ENCODE measurements at places on chromosomes 6 and 20.
A peak's percentile ranks its signal among the peaks of the same experiment; 100 is the strongest.

GRCh38 chr20:44810391-44811149 lies at the start of gene RIMS4:
Gene RIMS4 (minus strand): TSS chr20:44810546. CDS start chr20:44810271, 275 bp downstream.
- DNase-seq: no peak

GRCh38 chr20:49986049-49986448 lies 3.3 kb downstream of the SNAI1 start:
- DNase-seq: no peak

GRCh38 chr20:44837946-44838345 lies 27.6 kb upstream of the RIMS4 start:
- no peak for DNase-seq

GRCh38 chr6:135475292-135475886 lies 22.2 kb downstream of the AHI1 start:
- DNase-seq: peak; percentile 82

DNA sequence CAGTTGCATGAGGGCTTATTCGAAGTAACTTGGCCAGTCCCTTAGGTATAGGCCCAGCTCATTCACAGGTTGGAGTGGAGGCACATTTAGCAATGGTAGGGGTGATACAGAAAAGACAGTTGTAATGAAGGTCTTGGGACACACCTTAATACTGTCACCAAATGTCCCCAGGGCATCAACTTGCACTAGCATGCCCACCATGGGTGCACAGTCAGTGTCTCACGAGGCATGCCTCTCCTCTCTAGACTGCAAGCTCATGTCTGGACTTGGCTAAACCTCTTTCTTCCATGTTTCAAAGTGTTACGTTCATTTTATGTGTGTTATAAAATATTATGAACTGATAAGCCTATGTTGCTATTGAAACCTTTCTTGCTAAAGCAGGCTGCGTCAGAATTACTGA lies 124.0 kb upstream of the ECI2 start:
- no peak for DNase-seq

DNA sequence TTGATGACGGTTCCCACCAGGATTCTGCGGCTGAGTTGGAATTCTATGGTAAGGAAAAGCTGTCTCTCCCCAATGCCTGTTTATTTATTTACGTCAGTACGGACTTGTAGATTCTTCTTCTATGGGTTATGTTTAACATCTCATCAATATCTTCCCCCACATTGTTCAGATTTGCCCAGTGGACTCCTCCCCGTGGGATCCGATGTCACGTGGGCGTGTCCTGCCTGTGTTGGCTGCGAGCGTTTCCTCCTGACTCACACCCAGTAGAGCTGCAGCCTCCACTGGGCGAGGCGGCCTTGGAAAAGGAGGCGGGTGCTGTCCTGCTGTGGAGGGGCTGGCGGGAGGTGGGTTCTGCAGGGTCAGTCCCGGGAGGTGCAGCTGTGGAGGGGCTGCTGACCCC lies 46.8 kb upstream of the SLCO4A1 start:
- no peak for DNase-seq

DNA sequence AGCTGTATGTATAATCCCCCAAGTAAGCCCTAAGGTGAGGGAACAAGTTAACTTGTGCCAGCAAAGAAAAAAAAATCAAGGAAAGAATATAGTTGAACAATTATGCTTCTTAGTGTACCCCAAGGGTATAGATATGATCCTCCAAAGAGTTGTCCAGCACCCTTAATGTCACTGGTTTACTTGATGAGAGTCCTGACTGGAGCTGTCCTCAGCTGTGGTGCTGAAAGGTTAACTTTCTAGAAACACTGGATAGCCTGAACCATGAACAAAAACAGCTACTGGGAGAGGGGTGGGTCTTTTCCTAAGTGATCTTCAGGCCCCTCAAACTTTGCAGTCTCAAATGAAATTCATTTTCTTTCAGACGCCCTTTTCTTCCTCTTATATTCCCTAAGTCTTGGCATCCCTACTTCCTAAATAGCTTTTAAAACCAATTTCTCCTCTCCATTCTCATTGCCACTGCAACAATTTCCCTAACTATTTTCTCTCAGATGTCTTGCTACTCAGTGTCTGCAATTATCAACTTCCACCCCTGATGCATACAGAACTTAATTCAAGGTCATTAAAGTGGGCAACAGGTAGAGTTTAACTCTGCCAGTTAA lies 83.5 kb upstream of the PROKR2 start:
- no peak for DNase-seq

DNA sequence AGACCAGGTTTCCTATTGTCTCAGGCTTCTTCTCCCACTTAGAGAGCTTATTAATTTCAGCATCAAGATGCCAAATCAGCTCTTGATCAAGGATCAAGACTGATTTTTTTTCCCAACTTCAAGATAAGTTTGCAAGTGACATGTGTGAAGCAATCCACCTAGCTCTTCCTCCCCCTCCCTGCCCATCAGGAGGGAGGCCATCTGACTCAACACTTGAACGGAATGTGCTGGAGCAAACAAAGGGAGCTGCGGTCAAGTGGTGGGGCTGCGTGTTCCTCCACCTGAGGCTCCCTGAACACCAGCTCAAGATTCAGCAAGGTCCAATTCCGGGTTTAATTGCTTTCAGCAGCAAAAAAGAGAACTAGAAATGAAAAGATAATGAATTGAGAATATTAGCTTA lies 38.7 kb downstream of the TTI1 start:
- no peak for DNase-seq

GRCh38 chr6:103079867-103080266 lies 1686.4 kb downstream of the GRIK2 start:
- no peak for DNase-seq

- DNase-seq: no peak
Measured at GRCh38 chr6:164337024-164337924, 922.8 kb downstream of the QKI start.

- no peak for DNase-seq
Measured at GRCh38 chr20:9572670-9573069, 58.3 kb downstream of the LAMP5 start.

DNA sequence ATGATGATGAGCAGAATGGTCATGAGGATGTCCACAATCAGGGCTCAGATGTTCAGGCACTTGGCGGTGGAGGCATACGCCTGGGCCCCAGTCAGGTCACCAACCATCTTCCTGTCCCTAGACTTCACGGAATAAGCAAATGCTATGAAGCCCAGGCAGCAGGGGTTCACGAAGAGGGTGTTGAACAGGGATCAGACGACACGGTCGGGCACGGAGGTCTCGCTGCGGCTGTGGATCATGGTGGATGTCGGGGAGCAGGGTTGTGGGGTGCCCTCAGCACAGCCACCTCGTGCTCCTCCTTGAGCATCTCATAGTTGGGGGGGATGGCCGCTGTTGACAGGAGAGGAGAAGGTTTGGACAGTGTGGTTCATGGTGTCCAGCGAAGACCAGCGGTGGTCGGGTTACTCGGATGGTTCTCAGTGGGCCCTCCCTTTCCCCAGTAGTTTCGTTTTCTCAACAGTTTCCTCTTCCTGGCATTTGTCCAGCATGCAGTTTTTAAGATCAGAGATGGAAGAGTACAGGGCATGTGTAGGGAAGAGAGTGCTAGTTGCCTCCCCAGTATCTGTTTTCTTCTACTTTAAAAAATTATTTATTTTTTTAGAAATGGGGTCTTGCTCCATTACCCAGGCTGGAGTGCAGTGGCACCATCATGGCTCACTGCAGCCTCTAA lies 20.3 kb upstream of the SPDEF start:
- no peak for DNase-seq

GRCh38 chr6:133159255-133159795 lies 81.8 kb upstream of the EYA4 start:
- no peak for DNase-seq

- DNase-seq: peak; percentile 87
Measured at GRCh38 chr6:121932076-121932991, 467.1 kb upstream of the HSF2 start.

DNA sequence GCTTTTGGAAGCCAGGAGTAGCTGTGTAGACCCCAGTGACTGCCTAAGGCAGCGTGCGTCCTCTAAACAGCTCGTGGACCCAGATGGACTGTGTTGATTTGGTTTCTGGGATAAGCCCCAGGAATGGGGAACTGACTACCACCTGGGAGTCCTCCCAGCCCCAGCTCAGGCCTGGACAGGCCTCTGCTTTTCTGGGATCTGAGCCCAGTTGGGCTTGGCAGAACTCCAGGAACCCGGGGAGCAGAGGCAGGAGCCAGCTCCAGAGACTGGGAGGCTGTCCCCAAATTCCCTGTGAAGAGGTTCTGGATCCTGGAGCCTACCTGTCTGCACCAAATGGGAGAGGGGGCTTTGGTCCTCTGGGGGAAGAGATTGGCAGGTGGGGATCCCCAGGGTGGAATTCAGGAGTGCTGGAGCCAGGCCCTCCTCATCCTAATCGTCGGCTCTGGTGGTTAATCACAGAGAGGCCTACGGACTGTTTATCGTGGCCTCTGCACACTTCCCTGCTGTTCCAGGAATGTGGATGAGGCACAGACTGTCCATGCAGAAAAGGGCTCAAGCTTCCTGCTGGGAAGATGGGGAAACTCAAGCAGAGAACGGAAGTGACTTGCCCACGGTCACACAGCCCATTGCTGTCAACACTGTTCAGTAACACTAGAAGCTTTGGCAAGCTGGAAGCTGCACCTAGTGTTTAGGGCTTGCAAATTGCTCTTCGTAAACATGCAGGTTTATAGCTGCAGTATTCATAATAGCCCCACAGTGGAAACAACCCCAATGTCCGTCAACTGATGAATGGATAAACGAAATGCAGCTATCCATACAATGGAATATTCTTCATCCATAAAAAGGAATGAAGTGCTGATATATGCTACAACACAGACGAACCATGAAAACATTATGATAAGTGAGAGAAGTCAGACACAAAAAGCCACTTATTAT lies 100.6 kb downstream of the KCNB1 start:
- DNase-seq: peak; percentile 8

GRCh38 chr20:35618263-35619131 lies 2.9 kb downstream of the SPAG4 start:
- no peak for DNase-seq

- DNase-seq: no peak
Measured at GRCh38 chr20:62723351-62723750, 14.7 kb downstream of the NTSR1 start.

GRCh38 chr6:157364705-157365104 lies 16.3 kb upstream of the ZDHHC14 start:
- DNase-seq: no peak

DNA sequence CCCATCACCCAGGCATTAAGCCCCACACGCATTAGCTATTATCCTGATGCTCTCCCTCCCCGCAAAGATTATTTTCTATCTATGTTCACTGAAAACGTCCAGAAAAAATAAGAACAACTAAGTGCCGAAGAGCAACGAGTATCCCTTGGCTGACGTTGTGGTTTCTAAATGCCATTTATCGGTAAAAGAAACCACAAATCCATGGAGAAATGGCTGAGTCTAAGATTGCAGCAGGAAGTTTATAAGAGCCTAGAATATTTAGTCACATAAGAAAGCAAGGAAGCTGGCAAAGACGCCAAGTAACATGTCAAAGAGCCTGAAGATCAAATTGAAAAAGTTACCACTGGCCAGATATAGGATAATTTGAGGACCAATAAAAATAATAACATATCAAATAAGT lies 18.1 kb upstream of the NOX3 start:
- DNase-seq: no peak

GRCh38 chr6:105616521-105616920 lies 213.6 kb upstream of the PREP start:
- no peak for DNase-seq

- DNase-seq: no peak
Measured at GRCh38 chr20:41234041-41234440, 83.5 kb downstream of the ZHX3 start.

DNA sequence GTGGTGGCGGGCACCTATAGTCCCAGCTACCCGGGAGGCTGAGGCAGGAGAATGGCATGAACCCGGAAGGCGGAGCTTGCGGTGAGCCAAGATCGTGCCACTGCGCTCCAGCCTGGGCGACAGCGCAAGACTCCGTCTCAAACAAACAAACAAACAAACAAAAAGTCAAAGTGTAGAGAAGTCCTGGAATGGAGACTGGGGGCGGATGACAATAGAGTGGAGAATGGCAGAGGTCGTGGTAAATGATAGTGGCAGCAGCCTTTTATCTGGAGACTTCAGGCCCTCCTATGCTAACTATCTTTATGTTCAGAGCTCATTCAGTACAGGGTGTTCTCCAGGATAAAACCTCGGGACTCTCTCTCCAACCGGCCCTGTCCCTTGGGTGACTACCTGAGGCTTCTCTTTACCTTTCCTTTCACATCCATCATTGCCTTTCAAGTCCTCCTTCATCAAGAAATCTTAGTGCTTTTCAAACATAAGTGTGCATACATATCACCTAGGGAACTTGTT lies 1.4 kb upstream of the FKBPL start:
- no peak for DNase-seq

DNA sequence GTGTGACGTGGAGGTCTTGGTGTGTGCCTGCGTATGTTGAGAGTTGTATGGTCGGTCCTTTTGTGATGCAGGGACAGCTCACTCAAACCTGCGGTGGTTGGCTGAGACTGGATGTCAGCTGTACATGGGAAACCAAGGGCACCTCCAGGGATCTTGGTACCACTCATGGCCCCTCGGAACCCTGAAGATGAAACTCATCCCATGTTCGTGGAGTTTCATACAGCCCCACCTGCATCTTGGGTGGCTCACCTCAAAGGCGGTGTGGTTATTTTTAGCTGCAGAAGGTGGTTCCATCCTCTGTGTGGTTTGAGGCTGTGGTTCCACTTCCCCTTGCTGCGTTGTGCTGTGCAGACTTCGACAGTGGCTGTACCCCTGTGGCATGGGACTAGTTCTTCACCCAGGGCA lies 52.6 kb upstream of the SLC22A1 start:
- DNase-seq: no peak

DNA sequence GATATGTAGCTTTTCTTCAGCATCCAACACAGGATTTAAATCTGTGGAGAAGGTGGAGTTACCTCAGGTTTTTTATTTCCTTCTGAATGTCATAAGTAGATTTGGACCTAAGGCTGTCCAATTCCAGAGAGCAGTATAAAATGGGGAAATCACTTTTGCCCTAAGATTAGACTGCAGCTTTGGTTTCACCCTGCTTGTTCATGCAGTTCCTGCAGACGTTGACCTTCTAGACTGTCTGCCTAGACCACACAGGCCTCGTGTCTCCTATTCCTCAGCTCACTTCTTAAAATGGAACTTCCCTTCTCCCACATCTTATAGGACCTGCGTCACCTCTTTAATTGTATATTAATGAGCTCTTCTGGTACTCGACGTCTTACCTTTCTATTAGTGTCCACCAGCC lies 26.0 kb upstream of the C6orf62 start:
- no peak for DNase-seq

DNA sequence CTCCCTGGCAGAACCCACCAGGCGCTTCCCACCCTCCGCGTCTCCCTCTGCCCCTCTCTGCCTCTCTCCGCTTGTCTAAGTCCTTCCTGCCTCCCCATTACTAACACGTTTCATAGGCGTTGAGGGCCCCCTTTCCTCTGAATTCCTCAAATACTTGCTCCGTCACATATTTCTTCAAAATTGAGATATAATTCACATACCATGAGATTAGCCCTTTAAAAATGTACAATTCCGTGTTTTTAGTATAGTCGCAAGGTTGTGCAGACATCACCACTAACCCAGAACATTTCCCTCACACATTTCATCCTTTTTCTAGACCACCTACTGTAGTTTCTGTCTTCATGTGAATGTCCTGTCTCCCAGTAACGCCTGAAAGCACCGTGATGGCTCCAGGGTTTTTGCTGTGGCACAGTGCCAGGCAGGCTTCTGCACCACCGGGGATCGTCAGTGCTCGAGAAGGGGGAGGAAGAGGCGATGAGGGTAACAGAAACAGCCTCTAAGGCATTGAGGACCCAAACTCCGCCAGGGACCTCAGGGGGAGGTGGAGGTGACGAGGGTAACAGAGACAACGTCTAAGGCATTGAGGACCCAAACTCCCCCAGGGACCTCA lies 141.9 kb upstream of the SNX9 start:
- no peak for DNase-seq

All from fibroblast of skin of left quadriceps (primary cell).